ENCODE measurements at places on chromosomes 1 and 21.

GRCh38 chr1:157202331-157202730 lies 64.1 kb upstream of the ETV3 start:
- no peak for DNase-seq

- DNase-seq: no peak
Observed at GRCh38 chr1:162629651-162630050, 2.6 kb upstream of the DDR2 start.

GRCh38 chr1:207049974-207050391 lies 1.0 kb downstream of the YOD1 start:
- DNase-seq: peak; percentile 54

DNA sequence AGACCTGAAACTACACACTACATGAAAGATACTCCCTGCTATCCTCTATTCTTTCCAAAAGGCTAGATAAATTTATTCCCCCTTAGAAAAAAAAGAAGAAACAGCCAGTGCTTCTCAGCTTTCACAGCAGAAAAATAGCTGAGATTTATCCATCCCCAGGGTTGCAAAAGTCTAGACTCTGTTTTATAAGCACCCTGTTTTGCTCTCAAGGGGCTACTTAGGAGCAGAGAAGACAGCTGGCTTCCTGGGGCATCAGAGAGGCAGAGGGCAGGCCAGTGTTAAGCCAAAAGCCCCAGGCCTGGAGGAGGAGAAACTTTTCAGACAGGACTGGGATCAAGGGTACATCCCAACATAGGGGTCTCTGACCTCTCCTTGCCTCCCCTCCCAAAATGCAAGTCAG lies 3.9 kb downstream of the LAMB3 start:
- DNase-seq: no peak

DNA sequence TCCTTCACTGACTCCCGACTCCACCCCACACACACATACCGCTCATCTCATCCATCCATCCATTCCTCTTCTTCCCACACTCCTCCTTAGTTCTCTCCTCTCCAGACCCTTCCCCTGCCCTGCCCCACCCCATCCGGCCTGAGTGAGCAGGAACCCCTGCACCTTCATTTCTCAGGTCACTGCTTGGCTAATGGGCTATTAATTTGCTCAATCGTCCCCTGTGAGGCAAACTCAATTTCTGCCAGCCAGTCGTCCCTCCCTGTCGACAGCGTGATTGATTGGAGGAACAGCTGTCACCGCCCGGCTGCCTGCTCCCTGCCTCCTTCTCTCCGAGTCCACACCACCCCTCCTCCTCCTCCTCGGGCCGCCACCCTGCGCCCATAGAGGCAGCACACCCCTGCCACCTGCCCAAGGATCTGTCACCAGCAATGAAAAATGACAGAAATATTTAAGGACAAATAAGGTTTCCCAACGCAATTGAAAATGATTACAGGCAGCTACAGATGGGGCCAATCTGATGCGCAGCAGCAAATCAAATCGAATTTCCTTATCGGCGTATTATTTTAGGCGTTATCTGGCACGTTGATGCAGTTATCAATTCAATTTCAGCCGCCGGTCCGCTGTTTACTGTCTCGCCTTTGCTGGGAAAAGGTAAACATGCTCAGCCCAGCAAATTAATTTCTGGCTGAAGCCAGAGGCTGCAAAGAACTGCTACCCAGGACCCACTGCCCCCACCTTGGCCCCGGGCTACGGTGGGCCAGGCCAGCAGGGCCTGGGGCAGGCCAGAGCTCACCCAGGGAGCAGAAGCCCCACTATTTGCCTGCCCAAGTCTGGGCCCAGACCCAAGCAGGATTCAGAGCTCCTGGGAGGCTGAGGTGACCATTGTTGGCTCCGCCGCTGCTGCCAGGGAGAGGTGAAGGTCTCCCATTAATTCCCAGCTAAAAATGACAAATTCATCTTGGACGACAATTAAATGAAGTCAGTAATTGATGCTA lies 71.3 kb downstream of the TMEM53 start:
- no peak for DNase-seq

DNA sequence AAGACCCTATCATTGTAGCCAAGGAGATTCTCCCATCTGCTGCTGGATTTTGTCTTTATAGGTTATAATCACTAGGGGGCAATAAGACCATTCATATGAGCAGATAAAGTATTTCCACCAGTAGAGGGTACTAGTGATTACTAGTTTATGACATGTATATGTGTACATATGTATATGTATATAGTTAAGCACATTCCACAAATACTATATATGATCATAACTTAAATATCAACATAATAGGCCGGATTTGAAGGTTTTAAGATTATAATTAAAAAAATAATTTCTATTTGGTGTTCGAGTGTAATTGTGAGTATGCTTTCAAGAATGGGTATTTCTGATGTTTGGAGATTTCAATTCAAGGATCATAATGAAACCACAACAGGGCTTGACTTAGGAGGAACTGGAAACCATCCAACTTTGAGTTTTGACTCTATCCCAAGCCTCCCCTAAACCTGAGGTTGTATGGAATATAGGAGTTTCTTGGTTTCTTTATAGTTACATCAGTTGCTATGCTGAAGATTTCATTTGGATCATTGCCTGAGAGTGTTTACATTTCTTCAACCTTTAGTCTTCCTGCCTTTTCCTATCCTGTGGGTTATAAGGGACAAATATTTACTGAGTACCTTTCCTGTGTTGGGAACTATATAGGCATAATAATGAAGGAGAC lies 16.9 kb downstream of the TCEANC2 start:
- no peak for DNase-seq

- DNase-seq: no peak
Observed at GRCh38 chr1:8397511-8397910, 79.6 kb downstream of the SLC45A1 start.

- peak; percentile 76 for DNase-seq
Observed at GRCh38 chr1:181083842-181084605, 4.5 kb upstream of the IER5 start.

All from adrenal gland (tissue), 19 donors.